ENCODE measurements at places on chromosomes 1 and 21. TPM values are rescaled to one million over a fixed set of nuclear protein-coding genes. Genes with fewer than 3 reads are reported as not detected.

NTRK1 gene
- total RNA-seq: not detected

SHE gene
- total RNA-seq: not detected

USP48 gene
- total RNA-seq: 24.0 TPM

CELA2A gene
- total RNA-seq: not detected

ADAMTSL4 gene
- 0.80 TPM for total RNA-seq

AIRE gene
- total RNA-seq: not detected

HAO2 gene
- not detected for total RNA-seq

G0S2 gene
- 12.9 TPM for total RNA-seq

ALX3 gene
- total RNA-seq: not detected

FTCD gene
- total RNA-seq: not detected

NOS1AP gene
- total RNA-seq: 0.72 TPM

OR2T11 gene
- total RNA-seq: not detected

TP73 gene
- not detected for total RNA-seq

SORT1 gene
- 38.3 TPM for total RNA-seq

GUCA2B gene
- not detected for total RNA-seq

MROH9 gene
- total RNA-seq: not detected

LRRC53 gene
- total RNA-seq: not detected

OLIG2 gene
- not detected for total RNA-seq

FNDC5 gene
- total RNA-seq: not detected

ARHGEF16 gene
- 36.6 TPM for total RNA-seq

TNFAIP8L2 gene
- total RNA-seq: not detected

TAS1R1 gene
- not detected for total RNA-seq

SRM gene
- total RNA-seq: 110 TPM

OR2L3 gene
- not detected for total RNA-seq

HSPA6 gene
- 0.12 TPM for total RNA-seq

FALEC gene
- not detected for total RNA-seq

S100A7 gene
- not detected for total RNA-seq

CRYAA gene
- total RNA-seq: not detected

DPYD gene
- total RNA-seq: 5.1 TPM

TSPAN1 gene
- 71.6 TPM for total RNA-seq

ERVH48-1 gene
- not detected for total RNA-seq

CEP350 gene
- total RNA-seq: 15.8 TPM

F11R gene
- total RNA-seq: 57.8 TPM

BMP8A gene
- not detected for total RNA-seq

STIL gene
- total RNA-seq: 26.8 TPM

PER3 gene
- 2.4 TPM for total RNA-seq

SPATA6 gene
- total RNA-seq: 1.8 TPM

NPHS2 gene
- not detected for total RNA-seq

B3GALT5 gene
- 7.8 TPM for total RNA-seq

FAM163A gene
- not detected for total RNA-seq

GNG12 gene
- 95.4 TPM for total RNA-seq

MX1 gene
- total RNA-seq: 25.0 TPM

APOBEC4 gene
- total RNA-seq: not detected

HFM1 gene
- total RNA-seq: 0.94 TPM

SCCPDH gene
- total RNA-seq: 42.1 TPM

LRRIQ3 gene
- total RNA-seq: 1.4 TPM
